Activated CD4-positive, alpha-beta T cell treated with anti-CD3 and anti-CD28 coated beads, Interleukin-10, Interleukin-2, amounts not matched to agents 100 ng/mL and 50 ng/mL, durations not matched to agents 16 hours and 8 hours (primary cell): ENCODE measurements at places on chromosomes 16 and 17.

DNA sequence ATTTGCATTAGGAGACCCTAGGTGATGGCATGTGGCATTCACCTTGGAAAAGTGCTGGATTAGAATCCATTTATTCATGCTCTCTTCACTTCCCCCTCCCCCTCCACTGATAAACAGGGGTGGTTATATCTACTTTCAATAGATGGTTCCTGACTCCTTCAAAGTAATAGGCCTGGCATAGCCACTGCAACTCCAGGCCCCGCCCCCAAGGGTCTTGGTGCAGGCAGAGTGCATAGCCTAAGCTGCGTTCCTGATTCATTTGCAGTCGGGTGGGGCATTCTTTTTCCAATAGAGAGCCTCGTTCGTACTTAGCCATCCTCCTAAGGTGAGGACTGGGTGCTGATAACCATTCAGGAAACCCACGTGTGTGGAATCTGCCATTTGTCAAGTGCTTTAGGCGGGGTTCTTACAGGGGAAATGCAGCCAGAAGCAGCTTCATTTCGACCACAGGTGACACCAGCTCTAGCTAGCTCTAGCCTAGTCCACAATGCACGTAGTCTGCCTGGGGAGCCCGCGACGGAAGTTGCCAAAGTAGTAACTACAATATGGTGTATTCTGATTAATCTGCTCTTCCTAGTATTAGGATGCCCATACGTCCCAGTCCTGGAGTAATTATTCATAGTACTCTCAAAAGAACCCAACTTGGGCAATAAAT lies 11.1 kb downstream of the UBE2O start:
- no peak for DNase-seq

DNA sequence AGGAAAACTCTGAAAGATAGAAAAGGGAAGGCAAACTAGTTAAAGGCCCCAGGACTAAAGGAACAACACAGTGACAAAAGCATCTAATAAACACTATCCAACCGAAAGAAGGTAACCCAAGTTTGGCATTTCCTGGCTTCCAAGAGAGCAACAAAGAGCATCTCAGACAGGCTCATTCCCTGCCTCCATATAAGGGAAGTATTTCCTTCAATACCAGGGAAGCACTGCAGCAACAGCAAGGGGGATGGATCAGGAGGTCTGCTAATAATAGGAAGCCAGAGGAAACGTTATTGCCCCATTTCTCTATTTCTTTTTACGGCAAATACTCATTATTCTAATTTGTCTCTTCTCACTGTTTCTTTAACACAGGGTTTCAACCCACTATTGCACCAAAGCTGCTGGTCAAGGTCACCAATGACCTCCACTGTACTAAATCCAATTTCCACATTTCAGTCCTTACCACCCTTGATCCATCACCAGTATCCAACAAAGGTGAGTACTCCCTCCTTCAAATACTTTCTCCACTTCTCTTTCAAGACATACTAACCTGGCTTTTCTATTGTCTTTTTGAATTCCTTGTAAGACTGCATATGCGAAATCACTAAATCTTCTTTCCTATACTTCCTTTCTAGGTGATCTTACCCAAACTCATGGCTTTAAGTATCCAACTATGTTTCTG lies 86.1 kb downstream of the KANSL1 start:
- no peak for DNase-seq

DNA sequence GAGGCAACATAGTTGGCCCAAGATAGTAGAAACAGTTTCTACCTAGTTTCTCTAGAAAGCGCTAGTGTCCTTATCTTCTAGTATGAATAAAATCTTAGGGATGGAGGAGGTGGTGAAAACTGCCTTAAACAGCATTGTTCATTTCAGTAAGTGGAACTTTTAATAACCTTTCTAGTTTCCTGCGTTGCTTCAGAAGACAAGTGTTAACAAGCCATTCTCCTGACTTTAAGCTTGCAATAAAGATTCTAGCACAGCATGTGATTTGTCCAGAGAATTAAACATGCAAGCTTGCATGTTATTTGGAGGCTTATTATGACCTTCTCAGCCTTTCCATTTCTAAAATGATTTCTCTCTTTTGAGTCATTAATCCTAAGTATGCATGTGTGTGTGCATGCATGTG lies 72.3 kb downstream of the TANGO6 start:
- DNase-seq: no peak

DNA sequence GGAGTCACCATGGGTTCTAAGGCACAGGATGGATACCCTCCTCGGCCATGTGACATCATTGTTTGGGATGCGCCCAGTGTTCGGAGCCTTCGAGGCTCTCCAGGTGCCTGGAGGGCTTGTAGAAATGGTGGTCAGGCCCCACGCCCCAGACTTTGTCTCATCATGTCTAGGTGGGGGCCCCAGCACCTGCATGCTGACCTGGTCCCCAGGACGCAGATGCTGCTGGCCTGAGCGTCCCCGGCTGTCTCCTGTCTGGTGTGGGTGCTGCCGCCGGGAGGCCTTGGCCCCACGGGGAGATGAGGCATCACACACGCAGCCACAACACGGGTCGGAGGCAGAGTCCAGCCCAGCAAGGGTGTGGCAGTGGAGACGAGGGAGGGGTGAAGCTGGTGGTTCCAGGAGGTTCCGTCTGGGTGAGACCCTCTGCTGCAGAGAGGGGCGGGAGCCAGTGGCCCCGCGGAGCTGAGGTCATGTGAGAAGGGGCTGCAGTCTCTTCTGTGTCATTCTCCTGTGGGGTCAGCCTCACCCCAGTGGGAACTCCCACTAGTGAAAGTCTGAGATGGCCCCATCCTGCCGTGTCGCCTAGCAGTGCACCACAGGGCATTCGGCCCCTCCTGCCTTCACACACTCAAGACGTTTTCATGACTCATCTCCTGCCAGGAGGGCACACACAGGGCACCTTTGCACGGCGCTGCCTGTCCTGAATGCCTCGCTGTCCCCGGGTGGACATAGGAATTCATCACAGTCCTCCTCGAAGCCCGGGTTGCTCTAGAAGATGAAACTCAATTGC lies 46.6 kb downstream of the JPH3 start:
- DNase-seq: no peak

GRCh38 chr17:28711723-28712031 lies at the start of gene PROCA1:
Gene PROCA1 (minus strand): TSS chr17:28711888. CDS start chr17:28711660, 228 bp downstream.
- DNase-seq: no peak

DNA sequence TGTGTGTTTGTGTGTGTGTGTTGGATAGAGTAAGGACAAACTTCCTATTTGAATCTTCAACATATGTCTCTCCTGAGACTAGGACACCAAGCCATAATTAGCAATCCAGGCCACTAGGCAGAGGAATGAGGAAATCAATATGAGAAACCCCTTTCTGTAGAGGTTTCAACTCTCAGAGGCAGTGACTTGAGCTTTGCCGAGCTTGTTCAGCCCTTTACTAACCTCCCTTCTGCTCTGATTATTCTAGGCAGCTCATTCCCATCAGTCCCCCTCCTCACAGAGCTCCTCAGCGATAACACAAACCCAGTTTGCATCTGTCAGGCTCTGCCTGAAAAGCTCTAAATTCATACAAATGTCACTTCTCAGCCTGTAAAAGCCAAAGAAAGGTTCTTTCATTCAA lies 1030.3 kb downstream of the CDH8 start:
- no peak for DNase-seq

GRCh38 chr16:15667091-15667742 lies 17.2 kb downstream of the NDE1 start:
- DNase-seq: no peak

DNA sequence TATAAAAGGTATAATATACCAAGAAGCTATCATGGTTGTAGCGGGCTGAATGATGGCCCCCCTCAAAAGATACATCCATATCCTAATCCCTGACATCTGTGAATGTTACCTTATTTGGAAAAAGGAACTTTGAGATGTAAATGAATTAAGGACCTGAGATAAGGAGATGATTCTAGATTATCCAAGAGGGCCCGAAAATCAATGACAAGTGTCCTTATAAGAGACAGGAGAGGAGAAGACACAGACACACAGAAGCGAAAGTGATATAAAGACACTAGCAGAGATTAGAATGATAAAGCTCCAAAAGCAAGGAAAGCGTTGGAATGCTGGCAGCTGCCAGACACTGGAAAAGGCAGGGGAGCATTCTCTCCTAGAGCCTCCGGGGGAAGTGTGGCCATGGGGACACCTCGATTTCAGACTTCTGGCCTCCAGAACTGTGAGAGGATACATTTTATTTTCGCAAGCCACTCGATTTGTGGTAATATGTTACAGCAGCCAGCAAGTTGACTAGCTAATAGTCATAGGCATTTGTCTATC lies 12.5 kb upstream of the GP1BA start:
- DNase-seq: no peak

GRCh38 chr16:28301154-28301553 lies 8.8 kb downstream of the SBK1 start:
- no peak for DNase-seq

- DNase-seq: no peak
These were observed 62.5 kb downstream of the XYLT1 start for GRCh38 chr16:17408296-17408695.

DNA sequence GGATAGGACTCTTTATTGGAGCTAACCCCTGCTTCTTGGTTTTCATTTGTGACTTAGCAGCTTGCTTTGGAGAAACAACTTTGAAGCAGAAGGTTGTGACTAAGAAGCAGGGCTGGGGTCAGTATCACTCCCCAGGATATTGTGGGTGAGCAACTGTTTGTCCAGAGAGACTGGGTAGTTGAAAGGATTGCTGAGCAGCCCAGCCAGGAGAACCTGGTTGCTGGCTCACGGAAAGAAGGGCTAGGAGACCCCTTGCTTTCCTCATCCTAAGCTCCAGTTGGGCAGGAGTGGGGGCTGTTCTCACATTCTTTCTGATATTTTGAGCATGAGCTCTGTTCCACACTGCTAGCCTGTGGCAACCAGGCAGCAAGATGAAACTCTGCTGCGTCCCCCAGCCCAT lies 151.2 kb downstream of the CBLN1 start:
- DNase-seq: no peak

DNA sequence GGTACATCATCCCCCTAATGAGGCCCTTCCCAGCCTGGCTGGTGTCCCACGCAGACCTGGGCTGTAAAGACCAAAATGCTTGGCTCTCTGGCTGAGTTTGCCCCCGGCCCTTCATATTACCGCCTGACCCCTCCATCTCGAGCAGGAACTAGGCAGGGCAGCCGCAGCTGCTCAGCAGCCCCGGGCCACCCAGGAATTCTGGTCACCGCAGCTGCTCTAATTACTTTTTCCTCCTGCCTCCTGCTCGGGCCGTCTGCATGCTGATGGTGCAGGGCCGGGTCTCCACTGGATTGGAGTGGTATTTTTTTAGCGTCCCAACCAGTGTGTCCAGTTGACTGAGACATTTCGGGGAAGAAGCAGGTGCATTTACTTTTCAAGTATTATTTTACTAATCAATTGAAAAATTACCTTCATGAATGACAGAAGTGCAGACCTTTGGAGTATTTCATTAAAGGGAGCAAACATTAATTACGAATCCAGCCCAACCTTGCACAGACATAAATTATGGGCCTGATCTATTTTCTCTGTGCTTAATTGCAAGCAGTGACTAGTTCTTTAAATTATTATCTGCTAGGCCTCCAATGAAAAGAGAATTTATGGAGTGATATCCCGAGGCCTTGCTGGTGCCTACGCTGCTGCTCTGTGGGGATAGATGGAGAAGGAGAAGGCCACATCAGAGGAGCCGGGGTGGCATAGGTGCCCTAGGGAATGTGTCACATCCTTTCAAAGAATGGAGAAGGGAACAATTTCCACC lies 176.2 kb downstream of the CYLD start:
- DNase-seq: no peak

DNA sequence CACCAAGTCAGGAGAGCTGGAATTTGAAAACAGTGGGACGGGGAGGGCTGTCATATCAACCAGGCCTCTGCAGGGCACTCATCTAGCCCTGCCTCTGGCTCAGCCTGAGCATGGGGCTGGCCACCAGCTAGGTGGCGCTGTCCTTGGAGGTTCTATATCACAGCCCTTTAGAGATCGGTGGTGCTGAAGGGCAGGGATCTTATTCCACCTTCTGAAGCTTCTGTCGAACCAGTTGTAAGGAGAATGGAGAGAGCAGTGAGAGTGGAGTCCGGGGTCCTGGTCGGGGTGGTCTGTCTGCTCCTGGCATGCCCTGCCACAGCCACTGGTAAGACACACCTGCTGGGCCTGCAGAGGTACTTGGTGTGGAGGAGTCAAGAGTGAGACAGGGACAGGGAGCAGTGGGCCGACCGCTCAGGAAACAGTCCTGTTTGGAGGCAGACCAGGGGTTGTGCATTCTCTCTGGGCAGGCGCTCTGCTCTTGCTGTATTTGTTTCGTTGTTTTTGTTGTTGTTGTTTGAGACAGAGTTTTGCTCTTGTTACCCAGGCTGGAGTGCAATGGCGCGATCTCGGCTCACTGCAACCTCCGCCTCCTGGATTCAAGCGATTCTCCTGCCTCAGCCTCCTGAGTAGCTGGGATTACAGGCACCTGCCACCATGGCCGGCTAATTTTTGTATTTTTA lies at the start of gene CES3:
TSS of gene CES3 (plus strand) at position 202 of the 680 bp plus-strand sequence. CDS start at position 244, 42 bp downstream.
- peak; percentile 84 for DNase-seq
